ENCODE measurements at places on chromosomes 6 and 20.

GRCh38 chr6:53437557-53438202 lies 88.9 kb upstream of the ELOVL5 start:
- peak; percentile 30 for DNase-seq

- DNase-seq, result no peak
Observed at GRCh38 chr6:20870021-20870420, 335.8 kb downstream of the CDKAL1 start.

DNA sequence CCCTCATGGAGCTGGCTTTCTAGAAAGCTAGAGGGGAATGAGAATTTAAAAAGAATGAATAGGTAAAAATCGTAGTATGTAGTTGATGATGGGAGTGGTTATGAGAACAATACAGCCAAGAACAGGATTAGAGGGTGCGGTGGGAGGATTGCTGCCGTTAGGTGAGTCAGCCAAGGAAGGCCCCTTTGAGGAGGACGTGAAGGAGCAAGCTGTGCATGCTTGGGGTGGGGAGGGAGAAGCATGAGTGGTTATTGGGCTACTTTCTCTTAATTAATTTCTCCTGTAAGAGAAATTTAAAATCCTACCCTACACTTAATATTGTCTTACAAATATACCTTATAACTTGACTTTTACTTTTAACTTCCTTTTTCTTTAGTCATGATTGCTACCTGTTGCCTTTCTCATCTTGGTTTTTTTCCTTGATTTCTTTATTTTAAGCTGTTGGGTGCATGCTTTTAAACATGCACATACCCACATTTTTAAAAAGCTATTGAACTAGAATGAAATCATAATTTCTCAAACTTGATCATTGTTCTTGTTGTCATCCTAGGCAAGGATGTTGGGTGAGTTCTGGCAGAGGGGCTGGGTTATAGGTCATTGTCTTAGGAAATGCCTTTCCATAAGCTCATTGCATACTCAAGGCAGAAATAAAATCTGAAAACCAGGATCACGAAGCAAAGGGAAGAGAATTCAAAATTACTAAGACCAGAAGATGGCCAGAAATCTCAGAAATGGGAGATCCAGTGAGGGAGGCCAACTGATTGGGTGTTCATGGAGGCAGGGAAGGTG lies 114.5 kb downstream of the TCP11 start:
- no peak for DNase-seq

DNA sequence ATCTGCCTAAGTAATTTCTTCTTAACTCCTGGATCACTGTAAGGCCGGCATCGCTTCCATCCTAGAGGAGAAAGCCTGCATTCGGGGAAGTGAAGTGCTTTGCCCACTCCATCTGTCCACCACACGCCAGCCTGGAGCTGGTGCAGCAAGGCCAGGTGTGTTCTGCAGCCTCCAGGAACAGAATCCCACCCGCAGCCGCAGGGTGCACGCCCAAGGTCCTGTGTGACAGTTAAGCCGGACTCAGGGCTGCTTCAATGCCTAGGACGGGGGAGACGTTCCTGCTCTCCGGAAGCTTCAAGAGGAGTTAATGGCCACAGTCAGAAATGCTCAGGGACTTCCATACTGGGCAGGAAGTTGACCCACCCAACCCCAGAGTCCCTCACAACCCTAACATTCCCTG lies 86.1 kb upstream of the QKI start:
- no peak for DNase-seq

DNA sequence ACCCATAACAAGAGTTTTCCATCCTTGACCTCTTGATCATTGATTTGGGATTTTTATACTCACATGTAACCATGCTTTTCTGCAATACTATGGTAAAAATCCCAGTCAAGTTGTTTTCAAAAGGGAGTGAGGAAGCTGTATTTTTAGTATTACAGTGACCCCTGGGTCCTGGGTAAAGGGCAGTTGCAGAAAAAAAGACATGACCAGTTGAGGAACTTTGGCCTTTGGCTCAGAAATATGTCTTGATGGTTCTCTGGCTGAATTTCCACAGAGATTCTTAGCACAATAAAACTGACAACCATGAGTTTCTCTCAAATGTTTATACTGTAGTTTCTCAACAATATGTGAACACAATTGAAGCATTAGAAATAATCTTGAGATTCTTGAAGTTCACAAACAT lies 28.6 kb upstream of the PRL start:
- DNase-seq, result no peak

DNA sequence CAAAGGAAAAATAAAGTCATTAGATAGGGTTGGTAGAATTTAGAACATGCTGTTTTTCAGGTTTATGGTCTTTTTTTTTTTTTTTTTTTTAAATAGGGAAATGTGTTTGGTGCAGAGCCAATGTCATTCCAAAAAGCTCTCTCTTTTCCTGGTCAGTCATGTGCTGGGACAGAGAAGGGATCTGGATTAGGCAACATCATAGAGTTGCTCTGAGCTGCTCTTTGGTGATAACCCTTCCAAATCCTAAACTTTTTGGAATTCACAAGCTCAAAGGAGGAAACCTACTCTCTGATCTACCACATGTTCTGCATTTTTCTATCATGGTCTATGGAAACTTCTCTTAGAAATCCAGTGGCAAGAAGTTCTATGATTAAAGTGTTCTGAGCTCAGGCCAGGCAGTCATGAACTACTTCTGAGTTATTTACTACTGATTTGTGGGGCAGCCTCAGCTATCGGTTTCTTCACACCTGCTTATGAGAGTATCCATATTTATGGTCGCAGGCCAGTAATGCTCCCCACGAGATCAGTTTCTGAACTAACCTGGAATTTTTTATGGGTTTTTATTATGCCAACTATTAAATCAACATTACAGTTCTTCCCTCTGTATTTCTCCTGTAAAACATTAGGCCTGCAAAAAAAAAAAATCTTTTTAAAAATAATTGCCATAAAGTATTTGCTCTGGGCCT lies 4.8 kb downstream of the EDN1 start:
- DNase-seq, result no peak

DNA sequence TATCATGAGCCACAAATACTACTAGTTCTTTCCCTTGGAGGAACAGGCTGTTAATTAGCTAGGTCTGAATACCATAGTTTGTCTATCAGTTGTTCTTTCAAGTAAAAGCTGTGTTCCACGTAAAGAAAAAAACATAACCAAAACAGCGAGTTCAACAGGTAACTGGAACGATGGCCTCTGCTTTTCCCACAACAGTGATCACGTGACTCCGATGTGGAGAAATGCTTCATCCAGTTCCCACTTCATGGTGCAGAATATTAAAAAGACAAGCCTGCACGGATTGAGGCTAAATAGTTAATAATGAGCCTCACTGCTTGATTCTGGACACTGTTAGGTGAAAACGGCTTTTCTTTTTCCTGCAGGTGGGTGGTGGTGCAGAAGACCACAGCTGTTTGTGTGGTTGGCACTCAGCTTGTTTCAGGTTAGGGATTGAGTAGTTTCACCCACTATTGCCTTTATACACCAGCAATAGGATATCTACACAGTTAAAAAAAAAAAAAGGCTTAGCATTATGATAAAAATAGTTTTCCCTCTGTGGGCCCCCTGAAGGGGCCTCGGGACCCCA lies 88.1 kb downstream of the DACT2 start:
- DNase-seq, result no peak

- peak; percentile 71 for DNase-seq
Observed at GRCh38 chr6:22025468-22026163, 271.2 kb downstream of the PRL start.

DNA sequence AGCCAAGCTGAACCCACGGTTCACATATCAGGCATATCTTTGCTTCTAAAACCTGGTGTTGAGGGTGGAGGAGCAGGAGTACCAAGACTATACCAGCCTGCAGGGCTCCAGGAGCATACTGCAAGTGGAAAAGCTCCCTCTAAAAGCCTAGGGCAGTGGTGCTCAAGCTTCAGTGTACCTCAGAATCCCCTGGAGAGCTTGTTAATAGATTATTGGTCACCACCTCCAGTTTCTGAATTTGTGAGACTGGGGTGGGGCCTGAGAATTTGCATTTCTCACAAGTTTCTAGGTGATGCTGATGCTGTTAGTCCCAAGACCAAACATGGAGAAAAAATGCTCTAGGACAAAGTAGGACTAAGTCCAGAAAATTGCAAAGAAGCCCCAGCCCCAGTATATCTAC lies 65.4 kb downstream of the FILIP1 start:
- DNase-seq, result no peak

DNA sequence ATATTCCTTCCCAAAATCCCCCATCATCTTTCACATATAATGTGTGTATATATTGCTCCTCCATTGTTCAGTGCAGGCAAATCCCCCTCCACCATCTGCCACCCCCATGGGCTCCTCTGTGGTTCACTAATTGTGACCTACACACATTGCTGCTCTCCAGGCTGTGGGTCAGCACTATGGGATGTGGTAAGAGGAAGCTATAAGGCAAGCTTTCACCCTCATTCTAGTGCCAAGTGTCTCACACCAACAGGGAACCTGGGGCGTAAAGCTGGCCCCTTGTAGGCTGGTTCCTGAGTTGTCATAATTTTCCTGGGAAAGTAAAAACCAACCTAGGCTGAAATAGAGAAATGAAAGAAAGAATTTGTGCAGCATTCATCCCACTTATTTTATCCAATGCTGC lies 16.8 kb downstream of the FKBP1A start:
- no peak for DNase-seq

- DNase-seq, result no peak
Observed at GRCh38 chr6:125154118-125154760, 666 bp downstream of the TPD52L1 start.

GRCh38 chr6:69232496-69232895 lies 564.3 kb downstream of the LMBRD1 start:
- DNase-seq, result peak; percentile 45

GRCh38 chr20:64001607-64002011 lies 20.7 kb downstream of the PRPF6 start:
- no peak for DNase-seq

GRCh38 chr20:62776692-62777527 lies 19.4 kb upstream of the MRGBP start:
- DNase-seq, result peak; percentile 59

DNA sequence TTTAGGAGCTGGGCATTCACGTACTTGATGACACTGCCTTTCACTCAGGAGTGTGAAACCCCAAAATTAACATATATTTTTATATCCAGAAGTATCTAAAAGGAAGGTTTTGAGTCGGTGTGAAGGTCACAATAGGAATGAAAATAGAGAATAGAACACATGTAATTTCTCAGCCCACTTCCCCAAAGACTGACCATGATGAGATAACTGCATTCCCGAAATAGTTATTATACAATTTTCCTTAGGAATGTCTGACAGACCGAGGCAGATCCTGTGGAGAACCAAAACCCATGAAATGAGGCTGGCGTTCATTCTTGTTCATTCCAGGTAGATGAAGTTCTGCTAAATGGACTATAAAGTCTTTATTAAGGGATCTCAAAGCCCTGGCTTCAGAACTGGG lies 10.3 kb downstream of the NSFL1C start:
- DNase-seq, result no peak

DNA sequence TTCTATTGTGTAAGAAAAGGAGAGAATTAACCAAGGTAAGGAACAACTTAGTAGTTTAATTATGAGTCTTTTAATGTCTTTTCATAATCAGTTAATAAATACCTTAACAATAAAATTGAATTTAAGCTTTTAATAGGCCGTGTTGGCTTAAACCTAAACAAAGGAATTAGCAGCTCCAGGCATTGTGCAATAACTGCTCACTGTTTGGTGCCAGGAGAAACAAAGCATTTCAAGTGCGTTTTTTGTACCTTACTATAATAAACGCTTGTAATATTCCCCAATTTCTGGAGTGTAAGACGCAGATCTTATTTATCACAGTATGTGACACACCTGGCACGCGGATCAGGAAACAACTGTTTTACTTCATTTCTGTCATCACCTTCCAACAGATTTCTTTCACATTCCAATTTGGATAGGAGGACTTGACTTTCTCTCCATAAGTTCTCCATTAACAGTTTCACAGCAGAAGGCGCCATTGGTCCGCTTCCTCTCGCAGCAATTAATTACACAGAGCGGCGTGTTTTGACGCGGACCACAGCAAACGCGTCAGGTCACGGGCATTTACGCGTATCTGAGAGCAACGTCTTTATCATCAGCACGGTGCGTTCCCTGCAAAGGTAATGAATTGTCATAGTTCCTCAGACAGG lies 335.8 kb upstream of the NT5E start:
- DNase-seq, result no peak

DNA sequence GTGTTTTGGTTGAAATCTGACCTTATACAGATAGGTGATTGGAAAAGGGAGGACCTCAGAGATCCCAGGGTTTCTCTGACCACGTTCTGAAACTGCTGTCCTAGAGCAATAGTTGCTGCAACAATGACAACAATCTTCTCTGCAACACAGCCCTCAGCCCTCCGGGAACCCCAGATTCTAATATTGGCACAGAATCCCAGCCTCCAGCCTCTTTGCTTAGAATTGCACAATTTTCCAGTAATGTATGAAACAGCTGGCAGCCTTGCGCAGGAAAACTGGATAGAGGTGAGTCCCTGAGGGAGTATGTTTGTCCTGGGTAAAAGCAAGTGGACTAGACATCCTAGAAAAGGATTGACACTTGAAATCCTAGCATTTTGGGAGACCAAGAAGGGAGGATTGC lies 30.4 kb upstream of the PNRC1 start:
- no peak for DNase-seq

DNA sequence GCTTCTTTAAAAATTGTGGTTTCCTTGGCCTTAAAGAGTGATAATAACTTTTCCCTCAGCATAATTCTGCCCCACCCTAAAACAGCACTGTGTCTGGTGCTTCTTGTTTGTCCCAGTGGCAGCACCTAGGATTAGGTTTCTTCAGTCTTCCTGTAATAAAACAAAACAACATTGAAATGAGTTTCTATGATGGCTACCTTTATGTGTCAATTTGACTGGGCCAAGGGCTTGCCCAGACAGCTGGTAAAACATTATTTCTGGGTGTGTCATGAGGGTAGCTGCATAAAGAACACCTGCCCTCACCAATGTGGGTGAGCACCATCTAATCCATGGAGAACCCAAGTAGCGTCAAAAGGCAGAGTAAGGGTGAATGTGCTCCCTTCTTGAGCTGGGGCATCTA lies 117.8 kb downstream of the QRSL1 start:
- no peak for DNase-seq

DNA sequence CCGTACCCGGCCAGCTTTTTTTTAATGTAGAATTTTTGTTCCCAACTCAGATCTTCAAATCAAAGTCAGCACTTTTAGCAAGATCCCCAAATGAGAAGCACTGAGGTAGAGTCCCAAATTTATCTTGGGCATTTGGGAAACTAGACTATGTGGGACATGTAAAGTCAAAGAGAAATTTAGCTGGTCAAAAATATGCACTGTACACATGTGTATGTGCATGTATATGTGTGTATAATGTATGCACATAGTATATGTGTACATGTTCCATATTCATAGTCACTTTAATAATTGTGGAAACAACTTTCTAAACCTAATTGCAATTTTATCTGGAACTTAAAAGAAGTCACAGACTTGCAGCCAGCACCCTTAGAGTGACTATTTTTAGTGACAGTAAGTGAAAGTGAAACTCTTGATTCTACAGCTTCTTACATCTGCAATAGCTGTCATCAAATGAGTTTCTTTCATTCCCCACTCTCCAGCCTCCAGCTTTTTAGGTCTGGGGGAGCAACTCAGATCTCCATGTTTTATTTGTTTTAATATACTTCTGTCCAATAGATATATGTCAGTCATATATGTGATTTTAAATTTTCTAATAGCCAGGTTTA lies 53.6 kb downstream of the CDC40 start:
- DNase-seq, result no peak

Measured in SK-N-DZ (cell line).